ENCODE measurements at places on chromosomes 5 and 9.

DNA sequence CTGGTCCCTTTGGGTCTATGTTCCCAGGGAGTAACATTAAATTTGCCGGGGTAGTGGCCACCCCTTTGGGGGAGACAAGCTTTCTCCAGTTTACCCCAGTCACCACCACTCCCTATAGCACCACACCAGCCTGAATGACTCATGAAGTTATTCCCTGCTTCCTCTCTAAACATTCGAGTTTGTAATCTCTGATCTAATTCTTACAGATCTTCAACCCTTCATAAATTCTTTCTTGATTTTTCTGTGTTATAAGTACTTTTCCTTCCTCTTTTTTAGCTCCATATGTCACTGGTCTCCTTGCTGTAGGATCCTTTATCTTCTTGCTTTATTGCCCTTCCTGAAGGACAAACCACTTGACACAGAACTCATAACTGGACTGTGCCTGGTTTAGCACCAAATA lies 55.6 kb downstream of the GNA14 start:
- no peak for DNase-seq

DNA sequence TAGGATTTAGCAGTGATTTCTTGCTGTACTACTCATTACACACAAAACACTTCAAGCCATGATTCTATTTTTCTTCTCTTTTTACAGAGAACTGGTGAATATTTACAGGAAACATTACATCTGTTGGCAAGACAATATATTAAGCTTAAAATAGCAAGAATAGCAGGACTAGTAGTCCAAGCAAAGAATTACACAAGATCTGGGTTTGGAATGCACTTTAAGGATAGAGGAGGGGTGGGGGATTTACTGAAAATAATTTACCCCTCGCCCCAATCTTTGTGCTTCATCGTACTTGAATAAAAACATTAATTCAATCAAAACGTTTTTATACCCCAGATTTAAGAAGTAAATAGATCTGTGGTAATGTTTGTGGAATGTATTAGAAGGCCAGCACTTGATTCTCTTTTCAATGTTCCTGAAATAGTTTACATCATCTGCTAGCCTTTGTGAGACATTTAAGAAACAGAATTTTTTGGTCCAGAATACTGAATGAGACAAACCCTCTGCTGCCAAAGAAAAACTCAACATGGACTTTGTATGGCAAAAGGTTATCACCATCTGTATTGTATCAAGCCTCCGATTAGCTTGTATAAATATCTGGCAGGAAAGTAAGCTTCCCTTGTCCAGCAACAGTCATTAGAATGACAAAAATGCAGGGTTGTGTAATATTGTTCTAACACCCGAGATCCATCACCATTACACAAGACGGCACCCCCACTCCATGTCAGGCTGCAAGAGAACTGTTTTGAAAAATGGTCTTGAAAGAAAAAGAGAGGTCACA lies 23.8 kb downstream of the SVEP1 start:
- DNase-seq, result no peak

DNA sequence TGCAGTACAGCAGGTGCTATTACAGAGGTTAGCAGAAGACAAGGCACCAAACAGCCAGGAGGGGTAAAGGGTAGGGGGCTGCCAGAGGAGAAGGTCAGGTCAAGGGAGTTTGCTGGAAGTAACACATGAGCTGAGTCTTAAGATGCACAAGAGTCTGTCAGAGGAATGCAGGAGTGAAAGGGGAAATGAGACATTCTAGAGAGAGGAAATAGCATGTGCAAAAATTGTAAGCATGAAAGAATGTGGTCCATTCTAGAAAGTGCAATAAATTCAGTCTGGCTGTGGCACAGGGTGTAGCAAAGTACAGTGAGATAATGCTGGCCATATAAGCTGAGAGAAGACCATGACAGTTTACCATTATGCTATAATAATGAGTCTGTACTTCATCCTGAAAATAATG lies 6.6 kb downstream of the GOLGA1 start:
- DNase-seq, result peak; percentile 26

DNA sequence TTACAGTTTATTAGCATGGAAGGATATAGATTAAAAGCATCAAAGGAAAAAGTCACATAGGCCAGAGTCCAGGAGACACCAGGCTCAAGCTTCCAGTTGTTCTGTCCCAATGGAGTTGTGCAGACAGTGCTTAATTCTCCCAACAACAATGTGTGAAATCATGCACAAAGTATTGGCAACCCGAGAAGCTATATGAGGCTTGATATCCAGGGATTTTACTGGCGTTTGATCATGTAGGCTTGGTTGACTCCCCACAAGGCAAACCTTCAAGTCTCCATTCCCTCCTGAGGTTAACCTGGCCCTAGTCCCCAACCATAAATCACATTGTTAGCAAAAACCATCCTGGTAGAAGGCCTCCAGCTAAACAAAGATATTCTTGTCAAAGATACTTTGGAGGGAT lies 141.5 kb downstream of the ADAMTS19 start:
- no peak for DNase-seq

DNA sequence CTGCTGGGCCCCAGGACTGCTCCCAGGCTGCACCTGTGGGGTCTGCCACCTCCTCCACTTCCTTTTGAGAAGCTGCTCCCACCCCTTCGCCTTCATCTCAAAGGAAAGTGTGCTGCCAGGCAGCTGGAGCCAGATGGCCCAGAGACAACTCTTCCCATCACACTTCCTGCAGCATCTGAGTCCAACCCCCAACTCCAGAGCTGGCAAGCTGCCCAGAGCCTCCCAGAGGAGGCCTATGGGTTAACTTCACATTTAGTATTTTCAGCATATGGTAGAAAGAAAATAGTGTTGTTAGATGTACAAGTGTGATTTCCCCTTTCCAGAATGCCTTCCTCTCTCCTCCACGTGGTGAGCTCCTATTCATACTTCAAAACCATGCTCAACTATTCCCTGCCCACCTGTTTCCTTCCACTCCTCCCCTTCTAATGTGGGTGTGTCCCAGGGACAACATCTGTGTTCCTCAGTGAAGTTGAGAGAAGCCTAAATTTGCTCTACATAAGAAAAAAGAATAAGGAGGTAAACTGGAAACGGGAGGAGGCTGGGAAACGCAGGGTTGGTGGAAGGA lies 38.6 kb upstream of the KCNMB1 start:
- no peak for DNase-seq

- DNase-seq, result no peak
Measured at GRCh38 chr5:150638053-150638444, 2.4 kb upstream of the SYNPO start.

DNA sequence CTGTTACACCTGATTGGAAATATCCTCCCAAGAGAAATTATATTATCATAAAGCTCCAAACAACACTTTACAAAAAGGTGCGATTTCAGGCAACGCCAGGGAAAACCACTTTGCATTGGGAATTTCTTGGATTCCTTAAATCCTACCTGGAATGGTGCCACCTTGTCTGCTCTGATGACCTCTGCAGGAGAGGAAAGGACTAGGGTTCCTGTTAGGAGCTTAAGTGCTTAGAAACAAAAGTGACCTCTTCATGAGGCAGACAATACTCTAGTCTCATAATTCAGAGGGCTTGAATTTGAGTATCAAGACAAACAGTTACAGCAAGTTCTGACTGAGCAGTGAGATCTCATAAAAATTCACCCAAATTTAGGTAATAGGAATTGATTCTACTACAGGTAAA lies 33.9 kb upstream of the GLIS3 start:
- DNase-seq, result no peak

GRCh38 chr9:33742519-33742918 lies 52.8 kb upstream of the PRSS3 start:
- DNase-seq, result no peak

DNA sequence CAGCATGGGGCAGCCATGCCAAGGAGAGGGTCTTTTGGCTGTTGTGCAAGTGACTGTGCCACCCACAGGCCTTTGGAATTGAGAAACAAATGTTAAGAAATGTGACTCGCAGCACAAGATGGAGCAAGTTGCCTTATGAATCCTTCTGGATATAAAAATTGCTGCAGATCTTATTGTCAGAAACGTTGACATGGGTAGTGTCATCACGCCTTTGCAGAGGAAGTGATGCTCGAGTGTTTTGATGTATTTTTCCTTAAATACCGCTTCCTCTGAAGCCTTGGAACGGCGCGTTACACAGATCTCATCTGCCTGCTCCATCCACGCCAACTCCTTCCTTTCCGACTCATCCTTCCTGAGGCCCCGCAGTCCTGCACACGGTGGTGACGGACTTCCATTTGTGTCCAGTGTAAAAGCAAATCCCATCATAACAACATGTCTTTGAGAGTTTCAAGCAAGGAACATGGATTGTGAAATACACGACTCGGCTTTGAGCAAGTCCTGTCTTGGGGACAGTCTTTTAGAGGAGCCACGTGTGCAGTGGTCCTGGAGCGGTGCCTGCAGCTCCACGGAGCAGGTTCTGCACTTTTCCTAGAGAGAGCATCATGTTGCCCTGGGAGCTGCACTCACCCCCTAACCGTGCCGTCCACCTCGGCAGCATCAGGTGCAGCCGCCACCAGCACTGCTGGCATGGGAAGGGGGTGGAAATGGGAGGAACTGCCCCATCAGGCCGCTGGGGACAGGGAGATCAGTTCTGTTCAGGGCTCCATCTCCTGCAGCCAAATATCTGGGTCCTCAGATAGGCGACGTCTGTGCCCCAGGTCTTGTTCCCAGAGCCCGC lies 15.1 kb downstream of the ROPN1L start:
- DNase-seq, result no peak

DNA sequence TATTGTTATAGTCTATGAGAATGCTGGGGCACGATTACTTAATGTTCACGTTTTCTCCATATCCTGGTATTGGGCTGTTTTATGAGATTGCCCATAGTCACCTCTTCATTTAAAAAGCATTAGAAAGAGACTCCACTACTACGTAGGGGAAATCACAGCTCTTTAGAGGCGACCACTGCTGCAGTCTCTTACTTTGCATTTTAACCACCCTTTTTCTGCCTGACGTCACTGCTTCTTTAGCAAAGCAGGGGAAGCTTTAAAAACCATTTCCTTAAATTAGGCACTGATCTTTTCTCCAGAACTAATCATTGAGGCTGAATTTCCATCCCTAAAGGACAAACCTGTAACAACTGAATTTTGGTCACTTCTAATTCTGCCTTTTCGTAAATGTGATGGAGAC lies 38.9 kb downstream of the ZNF608 start:
- DNase-seq, result no peak

DNA sequence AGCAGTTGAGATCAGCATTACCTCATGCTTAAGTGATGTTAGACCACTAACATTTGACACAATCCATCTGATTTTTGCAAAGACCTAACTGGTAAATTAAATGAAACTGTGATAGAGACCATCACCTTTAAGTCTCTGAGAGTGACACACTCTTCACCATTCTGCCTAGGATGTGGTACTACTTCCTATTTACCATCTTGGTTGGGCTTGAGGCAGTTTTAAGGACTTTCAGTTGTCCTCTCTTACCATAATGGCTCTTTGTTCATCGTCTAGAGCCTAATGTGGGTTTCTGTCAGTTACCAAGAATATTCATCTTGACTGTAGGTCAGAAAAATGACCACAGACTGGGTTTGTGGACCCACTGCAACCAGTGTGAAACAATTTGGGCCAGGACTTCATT lies 158.1 kb downstream of the CETN3 start:
- DNase-seq, result no peak

DNA sequence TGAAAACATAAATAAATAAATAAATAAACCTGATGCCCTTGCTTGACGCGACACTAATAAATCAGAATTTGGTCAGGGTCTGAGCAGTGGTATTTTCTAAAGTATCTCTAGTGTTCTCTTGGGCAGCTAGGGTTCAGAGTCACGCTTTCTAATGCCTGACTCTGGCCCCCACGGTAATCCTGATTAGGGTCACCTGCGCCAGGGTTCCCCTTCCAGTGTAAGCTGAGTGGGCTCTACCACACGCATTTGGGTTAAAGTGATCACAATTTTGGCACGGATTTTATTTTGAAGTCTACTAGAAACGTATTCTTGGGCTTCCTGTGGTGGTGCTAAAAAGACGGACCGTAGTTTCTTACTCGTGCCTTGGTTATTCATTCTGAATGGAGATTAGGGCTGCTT lies 651 bp downstream of the TTC1 start:
- peak; percentile 11 for DNase-seq

DNA sequence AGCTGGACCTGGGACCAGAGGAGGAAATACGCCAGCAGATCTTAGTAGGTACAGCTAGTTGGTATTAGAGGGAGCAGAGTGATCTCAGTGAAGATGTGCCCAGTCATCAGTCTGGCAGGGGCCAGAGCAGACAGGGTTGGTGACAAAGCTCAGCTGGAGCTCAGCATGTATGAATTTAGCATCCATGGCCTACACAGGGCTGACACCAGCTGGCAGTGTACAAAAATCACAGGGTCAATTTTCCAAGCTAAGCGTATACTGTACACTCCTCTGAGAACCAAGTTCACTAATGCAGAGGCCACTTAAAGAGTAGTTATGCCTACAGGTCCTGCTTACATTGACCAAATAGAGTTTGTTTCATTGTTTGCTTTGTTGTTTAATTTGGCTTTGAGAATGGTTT lies 146.6 kb downstream of the SLC24A2 start:
- DNase-seq, result peak; percentile 40

GRCh38 chr5:74549384-74549783 lies 91.1 kb downstream of the ENC1 start:
- DNase-seq, result no peak

All from RKO (cell line).